Dorsolateral prefrontal cortex (tissue), 122 donors: ENCODE measurements at places on chromosomes 16 and 17.

GRCh38 chr16:48531011-48531962 is 78.7 kb downstream of the N4BP1 start:
- no peak for DNase-seq

DNA sequence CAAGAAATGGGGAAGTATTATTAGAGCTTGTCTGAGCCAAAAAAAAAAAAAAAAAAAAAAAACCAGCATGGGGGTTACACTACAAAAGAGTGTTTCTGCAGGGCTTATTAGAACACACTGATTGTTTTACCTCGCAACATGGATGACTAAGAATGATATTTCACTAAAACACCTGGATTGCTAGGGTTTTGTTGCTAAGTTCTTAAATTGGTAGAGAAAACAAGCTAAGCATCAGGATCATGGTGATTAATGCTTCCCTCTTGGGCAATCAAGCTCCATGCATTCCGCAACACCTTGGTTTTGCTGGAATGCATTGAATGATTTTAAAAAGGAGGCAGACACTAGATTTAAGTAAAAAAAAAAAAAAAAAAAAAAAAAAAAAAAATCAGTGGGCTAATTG is 931.4 kb upstream of the CDH8 start:
- DNase-seq = no peak

DNA sequence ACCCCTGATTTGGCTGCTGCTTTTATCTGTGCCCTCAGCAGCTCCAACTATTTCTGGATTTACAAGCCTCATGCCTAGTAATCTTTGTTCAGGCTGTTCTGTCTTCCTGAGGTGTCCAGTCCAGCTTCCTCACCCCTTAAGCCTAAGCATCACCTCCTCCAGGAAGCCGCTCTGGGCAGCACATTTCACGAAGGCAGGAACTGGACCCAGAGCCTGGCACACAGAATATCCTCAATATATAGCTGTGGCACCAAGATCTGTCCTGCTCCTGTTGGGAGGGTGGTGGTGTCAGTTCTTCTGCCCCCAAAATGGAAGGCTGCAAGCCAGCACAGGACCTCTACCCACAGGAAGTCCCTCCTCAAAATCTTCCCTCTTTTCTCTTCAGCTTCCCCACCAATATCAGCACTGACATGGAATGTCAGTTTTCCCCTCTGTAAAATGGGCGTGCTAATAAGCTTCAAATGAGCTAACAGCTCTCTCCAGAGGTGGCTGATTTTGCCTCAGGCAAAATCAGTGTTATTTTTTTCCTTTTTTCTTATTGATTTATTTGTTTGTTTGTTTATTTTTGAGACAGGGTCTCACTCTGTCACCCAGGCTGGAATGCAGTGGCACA is 6.9 kb upstream of the NEUROD2 start:
- no peak for DNase-seq

GRCh38 chr16:19021747-19022146 is 38.0 kb downstream of the TMC7 start:
- DNase-seq = no peak

DNA sequence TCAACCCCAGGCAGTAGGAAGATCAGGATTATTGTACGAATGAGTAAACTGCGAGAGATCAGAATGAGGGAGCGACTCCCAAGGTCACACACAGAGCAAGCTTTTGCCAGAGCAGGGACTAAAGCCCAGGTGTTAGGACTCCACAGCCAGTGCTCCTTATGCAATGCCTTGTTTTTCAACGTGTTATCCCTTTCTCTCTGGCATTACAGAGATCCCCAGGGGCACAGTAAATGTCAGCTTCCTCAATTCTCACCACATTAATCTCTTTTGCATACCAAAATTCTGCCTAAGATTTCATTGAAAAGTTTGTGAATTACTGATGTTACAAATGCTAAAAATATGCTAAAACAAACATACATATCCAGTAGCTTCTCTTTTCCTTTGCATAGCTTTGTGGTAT is 68.1 kb upstream of the CES5A start:
- no peak for DNase-seq

DNA sequence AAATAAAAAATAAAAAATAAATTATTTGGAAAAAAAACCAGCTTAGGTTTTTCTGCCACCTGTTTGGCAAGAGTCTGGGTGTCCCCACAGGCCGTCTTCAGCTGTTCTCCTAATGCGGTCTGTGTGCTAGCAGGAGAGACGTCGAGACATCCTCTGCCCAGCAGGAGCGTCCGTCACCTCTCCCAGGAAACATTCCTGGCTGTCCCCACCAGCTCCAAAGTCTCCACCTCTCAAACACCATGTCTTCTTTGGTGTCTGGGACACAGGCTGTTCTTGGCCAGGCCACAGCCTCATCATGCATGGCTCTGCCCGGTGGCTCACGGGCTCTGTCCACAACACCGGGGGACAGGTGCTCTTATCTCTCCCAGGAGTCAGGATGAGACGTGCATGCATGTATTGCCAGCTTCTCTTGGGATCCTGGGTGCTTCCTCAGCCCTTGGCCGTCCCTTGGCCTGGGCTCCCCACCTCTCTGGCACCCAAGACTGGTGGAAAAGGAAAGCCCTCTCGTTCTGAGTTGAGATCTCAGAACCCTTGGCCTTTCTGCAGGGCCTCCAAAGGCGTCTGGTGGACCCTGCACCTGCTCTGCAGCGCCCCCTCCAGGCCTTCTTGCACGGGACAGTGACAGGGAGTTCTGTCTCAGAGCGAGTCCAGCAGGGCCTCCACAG is 84.9 kb upstream of the CBX4 start:
- DNase-seq = no peak

- peak; percentile 32 for DNase-seq
Measured at GRCh38 chr17:49851387-49852291, 3.8 kb upstream of the TAC4 start.

GRCh38 chr17:31806921-31807320 is 52.1 kb downstream of the COPRS start:
- no peak for DNase-seq

DNA sequence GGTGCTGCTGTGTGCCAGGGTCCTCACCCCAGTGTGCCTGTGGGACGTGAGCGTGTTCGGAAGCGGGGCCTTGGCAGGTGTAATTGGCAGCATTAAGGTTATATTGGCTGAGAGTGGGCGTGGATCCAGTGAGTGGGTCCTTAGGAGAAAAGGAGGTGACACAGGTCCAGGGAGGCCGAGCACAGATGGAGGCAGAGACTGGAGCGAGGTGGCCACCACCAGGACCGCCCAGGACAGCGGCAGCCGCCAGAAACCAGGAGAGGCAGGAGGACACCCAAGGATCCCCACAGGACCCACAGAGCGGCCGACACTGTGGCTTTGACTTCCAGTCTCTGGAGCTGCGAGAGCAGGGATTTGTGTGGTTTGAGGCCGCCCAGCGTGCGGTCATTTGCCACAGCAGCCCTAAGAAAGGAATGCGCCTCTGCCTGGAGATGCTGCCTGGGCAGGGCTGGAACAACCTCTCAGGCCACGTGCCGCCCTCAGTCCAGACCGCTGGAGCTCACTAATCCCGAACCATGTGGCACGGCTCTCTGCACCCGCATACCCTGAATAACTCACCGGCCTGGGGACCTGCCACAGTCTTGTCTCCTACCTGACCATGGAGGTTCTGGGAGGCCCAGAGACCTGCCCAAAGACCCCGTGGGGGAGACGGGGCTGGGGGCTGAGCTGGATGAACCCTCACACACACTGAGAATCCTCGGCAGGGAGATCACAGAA is 45.4 kb downstream of the SOX8 start:
- DNase-seq = no peak

DNA sequence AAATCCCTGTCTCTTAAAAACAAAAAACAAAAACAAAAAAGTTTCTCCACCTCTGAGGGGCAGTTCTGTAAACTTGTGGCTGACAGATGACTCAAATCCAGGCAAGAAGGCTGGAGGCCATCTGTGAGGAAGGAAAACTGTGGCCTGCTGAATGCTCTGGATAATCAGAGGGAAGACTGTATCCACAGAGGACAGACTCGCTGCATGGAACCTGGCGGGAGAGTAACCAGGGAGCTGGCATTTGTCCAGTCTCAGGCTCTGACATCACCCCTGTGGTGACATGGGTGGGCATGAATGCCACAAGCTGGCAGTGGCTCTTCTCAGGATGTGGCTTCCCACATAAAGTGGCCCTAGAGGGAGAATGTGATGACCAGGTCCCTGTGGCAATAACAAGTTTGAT is 2.8 kb upstream of the KSR1 start:
- no peak for DNase-seq

DNA sequence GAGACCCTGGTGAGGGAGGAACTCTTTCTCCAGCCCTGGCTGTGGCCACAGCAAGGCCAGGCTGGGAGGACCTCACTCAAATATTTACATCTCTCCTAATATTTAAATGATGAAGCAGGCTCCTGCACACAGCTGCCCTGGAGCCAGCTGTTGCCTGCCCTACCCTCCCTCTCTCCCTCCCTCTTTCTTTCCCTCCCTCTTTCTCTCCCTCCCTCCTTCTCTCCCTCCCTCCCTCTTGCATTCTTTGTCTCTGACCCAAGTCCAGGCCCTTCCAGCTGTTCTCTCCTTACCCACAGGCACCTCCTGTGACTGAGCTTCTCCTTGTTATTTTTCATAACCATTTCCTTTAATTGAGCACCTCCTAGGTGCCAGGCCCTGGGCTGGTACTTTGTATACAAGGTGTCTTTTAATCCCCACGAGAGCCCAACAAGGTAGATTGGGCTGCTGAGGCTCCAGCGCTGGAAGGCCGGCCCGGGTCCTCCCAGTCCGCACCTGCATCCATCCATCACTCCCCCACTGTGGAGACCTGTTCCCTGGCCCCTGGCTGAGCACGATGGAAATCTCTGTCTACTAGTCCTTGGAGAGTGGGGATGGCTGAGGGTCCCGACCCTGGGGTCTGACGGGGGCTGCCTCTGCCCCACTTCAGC is 242.3 kb downstream of the SEC14L1 start:
- DNase-seq = no peak

DNA sequence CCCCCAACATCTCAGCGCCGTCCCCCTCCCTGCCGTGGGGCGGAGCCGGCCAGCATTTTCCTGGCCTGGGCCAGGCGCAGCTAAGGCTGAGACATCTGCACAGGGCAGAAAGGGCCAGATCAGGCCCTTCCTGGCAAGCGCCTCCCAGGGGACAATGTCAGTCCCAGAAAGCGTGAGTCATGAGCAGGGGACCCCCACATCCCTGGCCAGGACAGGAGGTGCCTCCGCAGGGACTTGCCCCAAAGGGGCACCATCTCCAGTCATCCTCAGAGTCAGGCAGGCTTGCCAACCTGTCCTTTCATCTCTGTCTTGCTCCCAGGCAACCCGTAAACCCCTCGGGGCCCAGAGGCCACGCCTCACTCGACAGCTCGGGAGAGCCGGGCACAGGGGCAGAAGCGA is 43.2 kb downstream of the SOCS1 start:
- no peak for DNase-seq

GRCh38 chr17:82236142-82236971 is 7.5 kb downstream of the SLC16A3 start:
- DNase-seq = peak; percentile 67
